ENCODE measurements at places on chromosomes 7 and 10.

DNA sequence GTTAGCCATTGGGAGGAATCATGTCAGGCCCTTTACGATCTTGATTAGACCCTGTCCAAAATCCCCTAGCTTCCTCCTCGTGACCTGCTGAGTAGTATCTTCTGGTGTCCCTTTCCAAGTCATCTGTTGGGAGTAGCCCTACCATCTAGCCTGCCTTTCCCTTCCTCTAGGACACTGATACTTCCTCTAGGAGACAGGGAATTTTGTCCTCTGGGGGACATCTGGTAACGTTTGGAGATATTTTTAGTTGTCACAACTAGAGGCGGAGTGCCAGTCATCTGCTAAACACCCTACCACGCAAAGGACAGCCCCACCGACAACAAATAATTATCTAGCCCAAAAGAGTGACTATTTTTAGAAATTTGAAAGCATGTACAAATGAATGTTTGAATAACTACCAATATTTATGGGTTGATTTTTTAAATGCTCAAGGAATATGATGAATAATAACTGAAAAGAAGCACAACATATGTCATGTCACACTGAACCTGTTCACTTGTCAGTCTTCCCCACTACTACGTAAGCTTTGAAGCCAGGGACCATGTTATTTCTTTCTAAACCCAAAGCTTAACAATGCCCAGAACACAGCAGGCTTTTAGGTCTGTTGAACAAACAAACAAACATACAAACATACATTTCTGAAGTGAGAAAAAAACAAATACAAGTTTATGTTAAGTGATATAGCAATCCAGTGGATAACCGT is 105.9 kb downstream of the ARHGAP12 start:
- no peak for DNase-seq

DNA sequence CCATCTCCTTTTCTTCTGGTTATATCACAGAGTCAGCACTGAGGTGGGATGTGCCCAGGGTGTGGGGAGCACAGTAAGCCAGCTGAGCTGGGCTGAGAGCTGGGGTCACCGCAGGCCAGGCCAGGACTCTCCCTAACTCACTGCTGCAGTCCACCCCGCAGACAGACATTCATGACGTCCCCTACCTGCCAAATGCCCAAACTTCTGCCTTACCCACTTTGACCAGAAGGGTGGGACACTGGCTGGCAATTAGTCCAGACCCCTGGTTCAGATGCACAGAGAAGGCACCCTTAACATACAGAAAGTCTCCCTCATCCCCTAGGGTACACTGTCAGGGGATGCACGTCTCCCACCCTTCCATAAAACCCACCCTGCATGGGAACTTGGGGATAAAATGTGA is 2.1 kb downstream of the DRGX start:
- DNase-seq: no peak

DNA sequence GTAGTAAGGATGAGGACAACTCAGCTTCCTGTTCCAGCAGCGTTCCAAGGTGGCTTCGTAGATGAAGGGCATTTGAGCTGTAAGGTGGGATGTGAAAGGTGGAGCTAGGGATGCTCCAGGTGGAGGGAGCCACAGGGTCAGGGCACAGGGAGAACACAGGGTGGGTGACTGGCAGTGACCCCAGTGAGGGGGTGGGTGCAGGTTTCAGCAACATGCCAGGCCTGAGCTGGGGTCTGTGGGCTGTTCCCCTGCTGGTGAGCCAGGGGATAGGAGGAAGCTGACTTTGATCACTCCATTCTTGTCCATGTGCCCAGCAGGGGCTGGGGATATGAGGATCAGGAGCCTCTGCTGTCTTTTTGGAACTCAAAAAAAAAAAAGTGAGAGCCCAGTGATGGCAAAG is 33.2 kb downstream of the CDH23 start:
- no peak for DNase-seq

GRCh38 chr7:126040114-126041045 is 1110.8 kb upstream of the POT1 start:
- DNase-seq: no peak

- DNase-seq: no peak
Observed at GRCh38 chr10:35328404-35329037, 7.8 kb upstream of the CCNY start.

DNA sequence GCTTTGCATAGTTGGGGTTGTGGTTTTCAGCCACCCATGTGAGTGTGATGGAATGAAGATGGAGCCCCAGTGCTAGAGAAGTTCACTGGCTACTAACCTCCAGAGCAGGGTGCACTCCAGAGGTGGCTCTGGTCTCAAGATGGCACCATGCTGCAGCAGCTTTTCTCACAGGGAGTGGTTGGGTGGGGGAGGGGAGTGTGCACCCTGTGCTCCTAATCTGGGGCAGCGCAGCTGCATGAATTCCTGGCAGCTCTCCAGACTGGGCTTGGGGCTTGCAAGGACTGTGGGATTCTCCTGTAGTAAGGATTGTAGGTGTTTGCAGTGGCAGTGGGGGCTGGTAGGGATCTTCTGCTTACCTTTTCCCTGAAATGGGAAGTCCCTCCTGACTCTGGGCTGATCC is 23.7 kb downstream of the PHTF2 start:
- DNase-seq: no peak

- DNase-seq: no peak
Observed at GRCh38 chr10:123926401-123927264, 35.0 kb upstream of the CPXM2 start.

DNA sequence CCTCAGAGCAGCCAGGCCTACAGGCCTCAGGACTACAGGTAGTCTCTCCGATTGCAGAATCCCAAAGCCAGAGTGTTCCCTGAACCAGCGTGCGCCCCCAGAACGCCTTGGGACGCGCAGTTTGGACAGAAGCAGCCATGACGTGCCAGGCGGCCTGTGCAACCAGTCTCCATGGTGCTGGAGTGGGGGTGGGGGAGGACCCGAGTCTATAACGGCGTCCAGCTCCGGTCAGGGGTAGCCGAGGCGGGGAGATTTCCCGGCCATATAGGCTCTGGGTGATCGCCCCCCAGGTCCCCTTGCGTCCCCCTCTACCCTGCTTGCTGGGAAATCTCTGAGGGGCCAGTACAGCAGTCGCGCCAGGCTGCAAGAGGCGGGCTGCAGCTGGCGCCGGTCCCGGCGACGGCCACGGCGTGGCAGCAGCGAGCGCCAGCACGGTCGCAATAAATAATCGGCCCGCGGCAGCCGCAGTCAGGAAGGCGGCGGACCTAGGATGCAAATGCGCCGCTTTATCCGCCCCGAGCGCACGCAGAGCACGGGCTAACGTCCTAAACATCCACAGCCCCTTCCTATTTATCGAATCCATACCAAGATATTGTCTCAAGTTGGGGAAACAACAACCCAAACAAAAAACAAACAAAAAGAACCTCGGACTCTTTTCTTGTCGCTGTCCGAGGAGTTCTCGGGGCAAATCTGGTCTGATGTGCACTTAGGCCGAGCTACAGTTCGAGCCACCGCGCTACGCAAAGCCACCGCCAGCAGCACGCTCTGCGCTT is 1.6 kb downstream of the HOXA3 start:
- no peak for DNase-seq

GRCh38 chr7:2950578-2950977 is 93.1 kb downstream of the CARD11 start:
- DNase-seq: no peak

DNA sequence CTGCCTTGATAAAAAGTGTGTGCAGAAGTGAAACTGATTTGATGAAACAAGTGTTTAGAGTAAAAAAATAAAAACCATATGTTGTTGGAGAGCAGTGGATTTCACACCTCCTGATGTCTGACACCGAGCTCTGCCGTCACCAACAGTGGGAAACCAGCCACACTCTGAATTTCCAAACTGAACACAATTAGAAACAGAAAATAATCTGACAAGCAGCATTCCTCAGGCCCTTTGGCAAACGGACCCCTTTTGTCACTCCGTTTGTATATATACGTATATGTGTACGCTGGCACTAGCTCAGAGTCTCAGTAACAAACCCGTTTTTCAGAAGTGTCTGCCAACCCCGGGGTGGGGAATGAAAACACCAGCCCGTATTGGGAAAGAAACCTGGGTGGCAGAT is 32.4 kb downstream of the TACC2 start:
- DNase-seq: peak; percentile 29

All from AG09319 (cell line).